WTC11 (cell line): ENCODE measurements at places on chromosomes 1 and 21. TPM values are rescaled to one million over a fixed set of nuclear protein-coding genes. Genes with fewer than 3 reads are reported as not detected.

- no peak for DNase-seq
Observed at GRCh38 chr1:12617511-12617900, 504 bp downstream of the DHRS3 start.

DNA sequence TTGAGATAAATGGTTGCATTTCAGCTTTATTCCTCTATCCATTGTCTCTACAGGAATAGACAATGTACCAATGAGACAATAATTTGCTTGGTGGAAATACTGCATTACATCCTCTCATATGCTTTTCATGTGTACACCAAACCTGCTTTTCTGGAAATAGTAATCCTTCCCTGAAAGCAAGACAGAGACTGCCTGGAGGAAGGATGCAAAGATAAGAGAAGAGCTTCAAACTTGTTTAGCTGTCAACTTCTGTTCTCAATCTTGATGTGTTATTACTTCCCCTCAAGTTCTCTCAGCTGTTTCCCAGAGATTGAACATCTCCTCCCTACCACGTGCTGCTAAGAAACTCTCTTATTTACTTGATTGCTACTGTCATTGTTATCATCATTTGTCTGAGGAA lies 1125.4 kb upstream of the TMPRSS15 start:
- DNase-seq: no peak

DNA sequence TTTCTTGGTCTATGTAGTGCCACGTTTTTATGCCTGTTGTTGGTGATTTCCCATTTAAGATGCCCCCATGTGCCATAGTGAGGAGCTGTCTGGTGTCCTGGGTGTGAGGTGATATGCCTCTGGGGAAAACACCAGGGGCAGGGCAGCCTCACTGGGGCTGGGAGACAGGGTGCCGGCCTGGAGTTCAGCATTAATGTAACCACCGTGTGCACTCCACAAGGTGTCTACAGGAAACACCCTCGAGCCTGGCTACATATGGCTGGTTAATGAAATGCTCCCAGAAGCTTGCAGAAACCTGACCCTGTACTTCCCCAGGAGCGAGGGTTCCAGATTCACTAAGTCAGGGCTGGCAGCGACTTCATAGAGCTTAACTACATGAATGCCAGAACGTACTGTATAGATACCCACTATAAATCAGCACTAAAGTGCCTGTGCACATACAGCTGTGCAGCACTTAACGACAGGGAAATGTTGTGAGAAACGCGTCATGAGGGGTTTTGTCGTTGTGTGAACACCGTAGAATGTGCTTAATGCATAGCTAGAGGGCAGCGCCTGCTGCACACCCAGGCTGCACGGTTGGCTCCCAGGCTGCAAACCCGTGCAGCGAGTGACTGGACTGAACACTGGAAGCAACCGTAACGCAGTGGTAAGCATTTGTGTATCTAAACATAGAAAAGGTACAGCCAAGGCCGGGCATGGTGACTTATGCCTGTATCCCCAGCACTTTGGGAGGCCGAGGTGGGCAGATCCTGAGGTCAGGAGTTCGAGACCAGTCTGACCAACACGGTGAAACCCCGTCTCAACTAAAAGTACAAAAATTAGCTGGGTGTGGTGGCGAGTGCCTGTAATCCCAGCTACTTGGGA lies 10.4 kb downstream of the TFF2 start:
- DNase-seq: no peak

Gene H3-3A
- total RNA-seq: 894 to 987 TPM (median 963 TPM) in 3 replicates

Gene LORICRIN
- total RNA-seq: not detected in 3 replicates

Gene ZBTB8A
- 7.1 to 8.2 TPM (median 7.7 TPM) in 3 replicates for total RNA-seq

Gene CFHR4
- 0.42 TPM in 1 of 3 replicates, not detected in the others for total RNA-seq

Gene VANGL2
- 68.0 to 69.7 TPM (median 68.6 TPM) in 3 replicates for total RNA-seq

Gene C8A
- total RNA-seq: 0.07 to 0.13 TPM in 2 of 3 replicates, not detected in the other

Gene RNU1-1
- 1,028 to 1,267 TPM (median 1,197 TPM) in 3 replicates for total RNA-seq

Gene GPX7
- 9.9 to 13.9 TPM (median 13.1 TPM) in 3 replicates for total RNA-seq

Gene TMEM54
- total RNA-seq: 20.7 to 29.0 TPM (median 24.9 TPM) in 3 replicates
